ENCODE measurements at places on chromosomes 11 and 22. TPM values are rescaled to one million over a fixed set of nuclear protein-coding genes. Genes with fewer than 3 reads are reported as not detected.

LUZP2 gene
- 0.46 TPM for total RNA-seq

- DNase-seq = peak; percentile 18
These were observed 140.3 kb downstream of the CRYBB2 start for GRCh38 chr22:25359601-25360261.

GRCh38 chr22:24727218-24727851 lies 47.2 kb downstream of the PIWIL3 start:
- no peak for DNase-seq

DNA sequence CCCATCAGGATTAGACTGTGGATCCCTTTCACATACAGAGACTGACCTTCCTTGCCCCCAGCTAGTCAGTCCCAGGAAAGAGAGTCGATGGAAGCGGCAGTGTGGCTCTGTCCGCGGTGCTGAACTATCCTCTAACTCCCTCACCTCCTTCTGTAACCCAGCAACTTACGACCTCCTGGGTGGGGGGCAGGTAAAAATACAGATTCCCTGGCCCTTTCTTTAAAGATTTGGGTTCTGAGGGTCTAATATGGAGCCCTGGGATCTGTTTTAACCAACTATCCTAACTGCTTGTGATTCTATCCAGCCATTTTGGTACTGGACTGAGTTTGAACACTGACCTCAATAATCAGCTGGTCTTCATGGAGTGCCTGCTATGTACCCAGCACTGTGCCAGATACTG lies 23.2 kb downstream of the MFNG start:
- DNase-seq = no peak

MS4A14 gene
- 4.0 TPM for total RNA-seq
